Left lung (tissue), 14 donors: ENCODE measurements at places on chromosomes 1 and 21.
A peak's percentile ranks its signal among the peaks of the same experiment; 100 is the strongest.

- DNase-seq = no peak
Measured at GRCh38 chr1:55195521-55196233, 19.5 kb downstream of the USP24 start.

DNA sequence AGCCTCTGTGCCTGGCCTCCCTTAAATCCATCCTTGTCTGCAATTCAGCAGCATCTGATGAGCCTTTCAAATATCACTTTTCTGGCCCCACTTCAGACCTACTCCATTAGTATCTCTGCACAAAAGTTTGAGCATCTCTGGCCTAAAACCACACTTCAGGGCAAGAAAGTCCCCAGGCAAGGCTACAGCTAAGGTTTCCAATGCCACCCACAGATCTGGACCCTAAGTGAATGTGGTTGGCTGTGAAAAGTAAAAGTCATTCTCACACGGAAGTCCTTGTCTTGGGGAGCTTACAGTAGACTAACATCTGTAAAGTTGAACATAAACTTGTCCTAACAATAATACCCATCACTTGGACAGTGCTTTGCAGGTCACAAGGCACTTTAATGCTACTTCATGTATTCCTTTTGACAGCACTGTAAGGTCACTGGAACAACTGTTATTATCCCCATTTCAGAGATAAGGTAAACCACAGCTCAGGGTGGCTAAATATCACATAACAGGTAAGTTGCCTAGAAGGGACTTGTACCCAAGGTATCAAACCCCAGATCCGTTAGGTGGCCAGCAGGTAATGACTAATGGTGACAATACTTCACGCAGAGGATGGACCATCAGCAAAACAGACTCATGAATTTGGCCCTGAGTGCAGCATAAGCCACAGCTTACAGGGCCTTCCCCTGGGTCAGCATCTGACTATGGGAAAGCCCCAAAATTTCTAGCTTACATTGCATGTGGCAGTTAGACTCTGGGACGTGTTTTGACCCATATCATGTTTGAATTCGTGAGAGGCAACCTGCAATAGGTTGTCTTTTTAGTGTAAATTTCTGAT, 356.0 kb downstream of the HHAT start:
- DNase-seq = no peak

- peak; percentile 28 for DNase-seq
Measured at GRCh38 chr1:29326123-29326522, 89.8 kb downstream of the PTPRU start.

- no peak for DNase-seq
Measured at GRCh38 chr1:32757213-32757895, 54.8 kb upstream of the SYNC start.

DNA sequence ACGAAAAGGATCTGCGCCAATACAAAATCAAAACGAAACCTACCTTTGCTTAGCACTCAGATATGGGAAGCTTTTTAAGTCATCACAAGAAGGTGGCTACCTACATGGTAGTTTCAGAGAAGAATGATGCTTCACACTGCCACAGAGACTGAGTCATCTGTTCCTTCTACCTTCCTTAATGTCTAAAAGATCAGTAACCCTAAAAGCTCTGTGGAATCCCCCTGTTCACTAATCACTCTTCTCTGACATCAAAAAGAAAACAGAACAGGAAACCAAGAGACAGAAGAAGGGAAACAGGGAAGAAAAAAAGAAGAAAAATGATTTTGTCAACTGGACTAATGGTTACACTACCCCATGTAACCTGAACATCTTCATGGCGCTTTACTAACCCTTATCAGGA, 177.2 kb downstream of the SMYD3 start:
- no peak for DNase-seq

- DNase-seq = no peak
Measured at GRCh38 chr1:99677416-99677815, 31.5 kb downstream of the PALMD start.

- no peak for DNase-seq
Measured at GRCh38 chr1:41370756-41371420, 9.7 kb downstream of the FOXO6 start.

DNA sequence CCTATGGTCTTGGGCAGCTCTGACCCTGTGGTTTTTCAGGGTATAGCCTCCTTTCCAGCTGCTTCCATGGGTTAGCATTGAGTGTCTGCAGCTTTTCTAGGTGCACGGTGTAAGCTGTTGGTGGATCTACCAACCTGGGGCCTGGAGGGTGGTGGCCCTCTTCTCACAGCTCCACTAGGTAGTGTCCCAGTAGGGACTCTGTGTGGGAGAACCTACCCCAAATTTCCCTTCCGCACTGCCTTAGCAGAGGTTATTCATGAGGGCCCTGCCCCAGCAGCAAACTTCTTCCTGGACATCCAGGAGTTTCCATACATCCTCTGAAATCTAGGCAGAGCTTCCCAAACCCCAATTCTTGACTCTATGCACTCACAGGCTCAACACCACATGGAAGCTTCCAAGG, 111.0 kb upstream of the C1orf87 start:
- DNase-seq = no peak

DNA sequence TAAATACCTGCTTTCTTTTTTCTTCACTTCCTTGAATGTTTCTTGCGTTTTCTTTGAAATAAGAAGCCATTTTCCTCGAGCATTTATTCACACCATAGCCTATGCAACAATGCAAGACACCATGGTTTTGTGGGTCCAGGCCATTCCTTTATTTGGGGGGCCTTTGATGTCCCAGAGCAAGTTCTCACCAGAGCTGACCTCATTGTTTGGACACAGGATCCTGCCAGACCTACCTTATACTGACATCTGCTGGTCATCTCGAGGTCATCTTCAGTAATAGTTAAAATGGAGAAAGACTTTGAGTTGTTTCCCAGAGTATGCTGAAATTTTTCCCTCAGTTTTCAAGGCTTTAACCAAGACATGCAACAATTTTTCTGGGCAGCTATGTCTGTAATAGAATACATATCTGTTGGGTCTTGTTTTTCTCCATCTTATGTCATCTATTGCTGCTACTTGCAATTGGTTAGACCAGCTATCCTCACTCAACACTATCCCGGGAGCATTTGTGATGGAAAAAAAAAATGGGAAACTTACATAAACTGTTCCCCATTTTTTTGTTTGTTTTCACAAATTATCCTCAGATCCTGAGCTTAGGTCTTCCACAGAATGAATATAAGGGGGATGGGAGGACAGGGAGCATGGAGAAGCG, 34.0 kb upstream of the BACE2 start:
- DNase-seq = no peak

DNA sequence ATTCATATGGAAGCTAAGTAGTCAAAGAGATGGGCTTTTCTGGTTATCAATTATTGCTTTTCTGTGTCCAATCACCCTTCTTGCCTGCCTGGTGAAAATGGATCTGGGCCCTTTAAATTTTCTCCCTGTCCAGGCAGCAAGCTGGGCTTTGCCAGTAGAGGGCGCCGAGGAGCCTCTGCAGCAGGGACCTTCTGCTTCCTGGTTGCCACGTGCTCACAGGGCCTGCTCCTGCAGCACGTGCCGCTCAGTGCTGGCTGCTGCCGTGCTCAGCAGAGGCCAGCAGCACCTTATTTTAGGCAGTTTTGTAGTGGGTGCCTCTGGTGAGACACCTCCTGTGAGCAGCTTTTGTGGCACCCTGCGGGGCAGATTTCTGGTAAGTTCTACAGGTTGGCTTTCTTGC, 4.0 kb downstream of the ACTL8 start:
- no peak for DNase-seq

DNA sequence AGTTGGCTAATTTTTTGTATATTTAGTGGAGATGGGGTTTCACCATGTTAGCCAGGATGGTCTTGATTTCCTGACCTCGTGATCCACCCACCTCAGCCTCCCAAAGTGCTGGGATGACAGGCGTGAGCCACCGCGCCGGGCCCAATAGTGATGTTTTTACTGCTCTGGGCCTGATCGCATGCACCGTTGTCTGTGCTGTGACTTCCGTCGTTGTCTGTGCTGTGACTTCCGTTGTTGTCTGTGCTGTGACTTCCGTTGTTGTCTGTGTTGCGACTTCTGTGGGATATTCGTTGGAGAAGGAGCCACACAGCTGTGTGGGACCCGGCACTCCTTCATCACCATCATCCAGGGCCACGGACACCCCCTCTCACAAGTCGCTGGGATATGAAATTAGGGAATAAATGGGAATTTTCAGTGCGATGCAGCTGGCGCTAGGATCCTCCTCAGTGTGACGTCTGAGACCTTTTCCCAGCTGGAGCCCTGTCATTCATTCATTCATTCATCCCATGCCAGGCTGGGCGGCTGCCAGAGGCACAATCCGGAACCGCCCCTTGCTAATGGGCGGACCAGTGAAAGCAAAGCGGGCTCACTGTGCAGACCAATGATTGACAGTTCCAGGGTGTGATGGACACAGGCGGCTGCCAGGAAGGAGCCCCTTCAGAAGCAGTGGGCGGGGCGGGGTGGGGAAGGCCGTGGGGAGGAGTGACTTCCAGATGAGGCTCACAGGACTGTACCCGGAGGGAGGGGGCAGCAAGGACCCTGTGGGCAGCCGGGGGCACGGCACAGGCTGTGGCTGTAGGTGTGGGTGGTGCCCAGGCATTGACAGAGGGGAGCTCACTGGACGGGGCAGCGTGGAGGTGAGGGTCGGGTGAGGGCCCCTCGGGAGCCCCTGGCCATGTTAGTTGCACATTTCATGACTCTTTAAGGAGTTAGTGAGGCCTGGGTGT, 48.9 kb downstream of the PRKCZ start:
- no peak for DNase-seq

- no peak for DNase-seq
Measured at GRCh38 chr1:21362096-21362495, 71.8 kb upstream of the ECE1 start.

DNA sequence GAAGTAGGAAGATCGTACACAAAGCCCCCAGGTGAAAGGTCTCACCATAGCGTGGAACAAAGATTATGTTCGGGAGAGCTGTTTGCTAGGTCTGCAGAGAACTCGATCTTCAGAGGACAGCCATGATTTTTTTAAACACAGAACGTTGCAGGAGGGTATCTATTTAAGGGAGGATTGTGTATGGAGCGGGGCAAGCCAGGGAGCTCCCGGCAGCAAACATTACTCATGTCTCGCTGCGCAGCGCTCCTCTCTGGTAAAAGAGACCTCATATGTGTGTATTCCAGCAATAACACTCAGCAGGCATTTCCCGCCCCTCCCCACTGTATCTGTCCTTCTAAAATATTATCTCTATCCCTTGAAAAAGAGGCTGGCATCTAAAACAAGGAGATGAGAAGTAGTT, 2.7 kb downstream of the GLIS1 start:
- DNase-seq = no peak
